ENCODE measurements at places on chromosomes 5 and 9.

DNA sequence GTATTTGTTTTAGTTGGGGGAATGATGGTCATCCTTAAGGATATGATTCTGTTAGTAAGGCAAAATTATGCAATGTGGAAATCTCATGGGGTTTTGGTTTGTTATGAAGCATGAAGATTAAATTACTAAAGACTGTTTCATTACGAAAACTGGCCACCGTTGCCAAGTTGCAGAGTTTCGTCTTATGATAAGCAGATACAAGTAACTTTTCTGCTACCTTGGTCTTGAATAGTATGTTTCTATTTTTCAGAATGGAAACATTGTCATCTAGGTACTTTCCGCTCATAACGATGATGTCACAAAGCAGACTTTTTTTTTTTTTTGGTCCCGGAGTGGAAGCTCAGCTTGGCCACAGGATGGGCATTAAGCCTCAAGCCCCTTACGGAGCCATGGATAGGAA lies 4.2 kb downstream of the CCNI2 start:
- DNase-seq, result no peak

- no peak for DNase-seq
Observed at GRCh38 chr5:72121780-72122445, 14.6 kb downstream of the MAP1B start.

- DNase-seq, result no peak
Observed at GRCh38 chr9:20382460-20383071, 239.7 kb downstream of the MLLT3 start.

GRCh38 chr5:177128551-177128981 lies 5.0 kb upstream of the NSD1 start:
- no peak for DNase-seq

DNA sequence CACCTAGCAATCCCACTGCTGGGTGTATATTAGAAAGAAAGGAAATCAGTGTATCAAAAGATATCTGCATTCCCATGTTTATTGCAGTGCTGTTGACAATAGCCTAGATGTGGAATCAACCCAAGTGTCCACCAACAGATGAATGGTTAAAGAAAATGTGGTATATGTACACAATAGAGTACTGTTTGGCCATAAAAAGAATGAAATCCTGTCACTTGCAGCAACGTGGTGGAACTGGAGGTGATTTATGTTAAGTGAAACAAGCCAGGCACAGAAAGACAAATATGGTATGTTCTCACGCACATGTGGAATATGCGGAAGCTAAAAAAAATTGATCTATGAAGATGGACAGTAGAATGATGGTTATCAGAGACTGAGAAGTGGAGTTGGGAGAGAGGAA lies 221.6 kb upstream of the DAP start:
- DNase-seq, result no peak

DNA sequence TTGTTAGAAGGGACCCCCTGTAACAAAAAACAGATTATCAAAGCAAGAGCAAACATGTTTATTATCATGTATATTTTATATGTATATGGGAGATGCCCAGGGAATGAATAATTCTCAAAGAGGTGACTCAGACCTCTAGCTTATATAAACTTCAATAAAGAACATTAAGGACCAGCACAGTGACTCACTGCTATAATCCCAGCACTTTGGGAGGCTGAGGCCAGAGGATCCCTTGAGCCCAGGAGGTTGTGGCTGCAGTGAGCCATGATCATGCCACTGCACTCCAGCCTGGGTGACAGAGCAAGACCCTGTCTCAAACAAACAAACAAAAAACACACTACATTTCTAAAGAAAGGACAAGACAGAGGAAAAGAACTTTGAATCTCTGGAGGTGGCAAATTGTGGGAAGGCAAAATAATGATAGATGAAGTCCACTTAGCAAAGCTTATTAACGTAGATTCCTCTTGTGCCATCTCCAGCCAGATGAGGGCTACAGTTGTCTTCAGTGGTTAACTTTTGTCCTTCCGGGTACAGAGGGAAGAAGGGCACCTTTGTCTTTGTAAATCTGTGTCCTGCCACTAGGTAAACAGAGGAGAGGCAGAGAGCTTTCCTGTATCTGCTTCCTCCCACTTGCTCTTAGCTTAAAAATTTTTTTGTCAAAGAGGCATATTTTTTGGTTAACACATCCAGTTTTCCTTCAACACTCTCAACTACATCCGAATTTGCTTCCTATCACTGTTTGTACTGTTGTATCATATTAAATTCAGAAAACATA lies 7.5 kb upstream of the RFK start:
- no peak for DNase-seq

GRCh38 chr9:72888067-72888466 lies 64.8 kb downstream of the ALDH1A1 start:
- no peak for DNase-seq

DNA sequence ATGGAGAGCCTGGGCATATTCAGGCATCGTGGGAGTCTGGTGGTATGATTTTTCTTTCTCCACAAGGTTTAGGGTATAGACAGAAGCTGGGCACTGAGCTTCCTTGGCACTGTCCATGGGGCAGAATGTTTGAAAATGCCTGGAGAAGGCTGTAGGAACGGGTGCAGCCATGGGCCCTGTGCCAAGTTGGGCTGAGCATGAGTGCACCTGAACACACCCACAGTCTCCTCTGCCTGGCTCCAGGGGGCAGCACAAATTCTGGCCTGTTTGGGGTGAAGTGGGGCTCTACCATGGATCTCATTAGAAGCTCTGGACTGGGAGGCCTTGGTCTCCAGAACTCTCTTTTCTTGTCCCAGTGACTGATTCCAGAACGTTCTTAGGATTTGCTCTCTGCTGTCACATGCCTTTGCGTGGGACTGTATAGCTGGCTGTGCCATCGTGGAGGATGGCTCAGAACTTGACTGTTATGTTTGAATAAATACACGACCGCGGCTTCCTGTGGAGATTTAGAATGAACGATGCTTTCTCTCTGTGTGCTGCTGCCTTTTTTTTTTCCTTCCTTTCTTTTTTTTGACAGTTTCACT lies 229.8 kb downstream of the FANCC start:
- DNase-seq, result no peak

- DNase-seq, result no peak
Observed at GRCh38 chr9:16154521-16155078, 601.8 kb downstream of the CCDC171 start.

DNA sequence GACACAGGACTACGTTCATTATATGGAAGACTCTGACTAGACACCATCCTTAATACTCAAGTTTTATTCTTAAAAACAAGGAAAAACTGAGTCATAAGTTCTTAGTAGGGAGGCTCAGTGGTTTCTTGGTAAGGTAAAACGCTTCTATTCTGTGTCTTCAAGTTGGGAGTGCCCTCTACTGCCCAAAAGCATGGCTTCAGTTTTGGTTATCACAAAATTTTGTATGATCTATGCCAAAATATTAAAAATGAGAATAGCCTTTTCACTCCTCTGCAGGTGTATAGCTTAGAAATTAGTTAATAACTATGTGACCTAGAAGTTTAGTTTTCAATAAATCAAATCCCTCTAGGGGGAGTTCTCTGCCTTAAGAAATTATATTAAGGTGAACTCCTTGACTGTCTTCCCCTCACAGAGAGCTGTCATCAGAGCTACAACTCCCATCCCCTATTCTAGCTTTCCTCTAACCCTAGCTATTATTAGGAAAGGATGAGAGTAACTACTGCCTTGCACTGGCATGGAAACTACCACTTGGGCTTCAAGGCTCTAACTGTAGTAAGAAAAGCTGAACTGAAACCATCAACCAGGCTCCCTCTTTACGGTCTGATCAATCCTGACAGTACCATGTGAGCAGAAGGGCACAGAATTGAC lies 189.7 kb downstream of the GNAQ start:
- no peak for DNase-seq

GRCh38 chr5:120150770-120151169 lies 313.3 kb upstream of the PRR16 start:
- DNase-seq, result no peak

DNA sequence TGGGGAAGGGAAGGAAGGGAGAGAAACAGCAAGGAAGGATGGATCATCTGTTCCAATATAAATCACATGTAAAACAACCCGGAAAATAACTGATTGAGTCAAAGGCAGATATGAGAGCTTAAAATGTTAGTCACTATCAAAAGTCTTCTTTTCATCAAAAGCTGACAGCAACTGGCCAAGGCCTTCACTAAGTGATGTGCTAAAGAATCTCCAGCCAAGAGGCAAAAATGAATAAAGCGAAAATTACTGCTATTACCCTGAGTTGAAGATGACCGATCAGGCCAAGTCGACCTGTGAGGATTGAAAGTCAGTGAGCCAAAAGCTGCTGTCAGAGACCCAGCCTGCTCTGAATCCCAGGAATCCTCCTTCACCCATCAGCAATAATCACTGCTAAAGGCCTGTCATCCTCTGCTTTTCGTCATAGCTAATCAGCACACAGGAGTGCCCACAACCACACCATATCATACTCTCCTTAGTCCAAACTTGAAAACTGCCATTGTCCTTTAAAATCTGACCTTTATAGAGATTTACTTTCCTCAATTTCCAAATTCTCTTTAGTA lies 736.9 kb downstream of the TLE1 start:
- DNase-seq, result no peak

GRCh38 chr9:82109626-82110025 lies 121.1 kb downstream of the SPATA31D1 start:
- no peak for DNase-seq

DNA sequence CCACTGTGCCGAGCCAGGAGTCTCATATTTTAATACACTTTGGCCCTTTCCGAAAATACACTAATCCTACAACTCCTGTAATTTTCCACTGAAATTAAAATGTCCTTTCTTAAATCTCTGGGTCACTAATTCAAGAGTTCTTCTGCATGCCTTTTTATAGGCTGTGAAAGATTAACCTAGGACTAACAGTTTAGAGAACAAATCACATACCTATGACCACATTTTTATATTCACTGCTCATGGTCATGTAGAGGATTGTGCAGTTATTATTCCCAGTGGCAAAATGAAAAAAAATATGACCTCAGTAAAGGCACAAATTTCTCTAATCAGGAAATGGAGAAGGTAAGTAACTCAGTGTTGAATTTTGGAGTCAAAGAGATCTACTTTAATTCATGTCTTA lies 33.4 kb downstream of the SLCO4C1 start:
- DNase-seq, result no peak

GRCh38 chr9:84216151-84216550 lies 124.4 kb downstream of the SLC28A3 start:
- no peak for DNase-seq

DNA sequence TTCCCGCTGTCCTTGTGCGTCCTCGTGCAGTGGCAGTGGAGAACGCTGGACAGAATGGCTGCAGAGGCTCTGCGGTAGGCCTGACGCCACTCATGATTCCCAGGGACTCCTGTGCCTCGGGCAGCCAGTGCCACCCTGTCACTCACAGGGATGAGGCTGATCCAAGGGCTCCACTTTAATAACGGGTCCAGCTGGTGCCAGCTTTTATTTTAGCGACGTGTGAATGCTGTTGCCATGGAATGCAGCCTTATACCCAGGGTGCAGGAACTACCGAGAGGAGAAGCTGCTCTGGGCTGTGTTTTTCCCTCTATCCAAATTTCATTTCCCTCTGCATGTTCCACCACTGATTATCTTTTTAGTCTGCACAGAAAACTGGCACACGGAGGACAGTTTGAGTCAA lies 15.8 kb upstream of the NTNG2 start:
- no peak for DNase-seq

DNA sequence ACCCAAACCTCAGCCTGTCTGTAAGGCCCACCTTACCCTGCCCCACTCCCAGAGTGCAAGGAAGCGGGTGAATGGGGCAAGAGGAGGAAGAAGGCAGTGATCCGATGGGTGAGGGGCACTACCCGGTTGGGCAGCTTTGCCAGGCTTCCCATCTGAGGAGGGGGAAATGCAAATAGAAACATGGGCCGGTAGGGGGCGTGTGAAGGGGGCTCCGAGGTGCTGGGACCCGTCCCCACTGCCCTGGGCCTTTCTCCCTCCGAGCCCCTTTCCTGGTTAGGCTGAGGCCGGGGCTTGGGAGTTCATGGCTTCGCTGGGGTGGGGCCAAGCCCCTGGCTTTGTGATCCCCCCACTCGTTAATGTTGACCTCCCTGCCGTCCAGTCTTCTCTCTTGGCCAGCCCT lies 23.6 kb upstream of the MYORG start:
- DNase-seq, result no peak

- DNase-seq, result no peak
Observed at GRCh38 chr5:119022017-119022745, 33.8 kb upstream of the DTWD2 start.

GRCh38 chr9:116647515-116647809 lies 39.6 kb upstream of the TRIM32 start:
- no peak for DNase-seq

DNA sequence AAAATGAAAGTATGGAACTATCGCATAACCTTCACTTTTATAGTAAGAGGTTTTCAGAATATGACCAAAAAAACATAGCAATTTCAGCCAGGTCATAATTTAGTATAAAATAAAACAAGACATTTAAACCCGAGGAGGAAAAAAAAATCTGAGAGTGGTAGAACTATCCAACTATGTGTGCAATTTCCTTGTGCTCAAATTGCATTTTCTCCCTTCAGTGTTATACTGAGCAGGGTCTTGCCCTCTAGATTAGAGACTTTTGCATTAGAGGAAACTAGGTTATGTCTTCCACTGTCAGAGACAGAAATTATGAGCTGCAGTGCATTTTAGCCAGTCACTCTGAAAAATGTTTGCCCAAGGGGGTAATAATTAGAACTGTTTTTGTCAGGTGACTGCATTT lies 330.6 kb downstream of the NR2F1-AS1 start:
- DNase-seq, result no peak

DNA sequence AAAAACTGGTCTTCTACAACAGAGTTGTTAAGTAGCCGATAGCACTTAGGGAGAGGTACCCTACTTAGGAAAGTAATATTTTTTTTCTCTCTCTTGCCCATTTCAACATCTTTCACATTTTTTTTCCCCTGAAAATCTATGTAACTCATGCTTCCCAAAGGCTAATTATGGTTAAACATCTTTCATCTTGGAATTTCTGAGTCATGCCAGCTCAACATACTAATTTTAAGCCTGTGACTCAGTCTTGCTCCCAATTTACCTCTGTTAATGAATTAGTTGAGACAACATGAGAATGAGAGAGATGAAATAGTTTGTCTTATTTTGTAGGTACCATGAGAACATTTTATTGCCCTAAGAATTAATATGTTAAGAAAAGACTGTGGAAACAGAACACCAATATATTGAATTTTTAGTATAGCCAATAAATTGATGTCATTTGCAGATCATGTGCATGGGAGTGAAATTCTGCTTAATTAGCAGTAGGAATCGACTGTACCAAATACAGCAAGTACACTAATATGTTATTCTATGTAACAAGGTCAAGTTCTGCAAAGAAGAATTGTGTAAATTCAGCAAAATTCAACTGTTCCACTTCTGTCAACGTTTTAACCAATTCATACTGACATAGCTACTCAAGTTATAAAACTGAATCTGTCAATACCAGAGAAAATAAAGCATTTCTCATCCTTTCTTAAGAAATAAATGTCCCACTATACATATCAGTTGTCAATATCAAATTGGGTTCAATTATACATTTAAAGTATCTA lies 550.0 kb downstream of the PTPRD start:
- DNase-seq, result no peak

- DNase-seq, result no peak
Observed at GRCh38 chr5:127316011-127316410, 25.4 kb downstream of the MEGF10 start.

DNA sequence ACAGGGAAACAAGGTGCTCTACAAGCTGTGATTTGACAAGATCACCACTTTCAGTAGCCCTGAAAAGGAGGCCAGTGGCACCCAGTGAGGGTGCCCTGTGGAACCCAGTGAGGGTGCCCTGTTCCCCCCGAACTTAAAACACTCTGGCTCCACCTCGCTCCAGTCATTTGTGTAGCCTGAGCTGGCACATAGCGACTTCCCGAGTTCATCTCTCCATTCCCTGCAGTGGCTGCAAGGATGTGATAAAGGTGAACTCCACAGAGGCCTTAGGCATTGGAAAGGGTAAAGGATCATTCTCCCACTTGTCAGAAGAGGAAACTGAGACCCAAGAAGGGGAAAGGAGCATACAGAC lies 21.9 kb upstream of the ANXA6 start:
- no peak for DNase-seq
